ENCODE measurements at places on chromosomes 7 and 10.
A peak's percentile ranks its signal among the peaks of the same experiment; 100 is the strongest.

DNA sequence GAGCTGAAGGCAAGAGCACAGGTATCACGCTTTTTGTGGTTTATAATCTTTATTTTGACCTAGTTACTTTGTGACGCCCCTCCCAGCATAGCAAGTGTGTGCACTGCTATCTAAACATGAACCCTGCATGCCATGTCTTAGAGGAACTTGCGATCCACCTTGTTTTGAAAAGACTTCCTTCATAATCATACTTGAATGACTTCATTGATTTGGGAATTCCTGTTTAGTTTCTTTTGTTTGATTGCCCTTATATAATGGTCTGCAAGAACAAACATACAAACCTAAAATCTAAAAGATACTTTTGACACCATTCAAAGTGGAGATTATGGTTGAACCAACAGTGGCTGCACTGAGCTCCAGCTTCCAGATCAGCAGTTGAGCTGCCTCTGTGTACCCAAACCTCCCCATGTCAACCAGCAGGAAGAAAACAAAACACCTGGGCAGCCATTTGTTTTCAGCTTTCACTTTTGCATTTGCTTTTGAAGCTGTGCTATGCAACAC is 132.6 kb downstream of the CELF2 start:
- DNase-seq = no peak

GRCh38 chr7:47454069-47454973 is 127.6 kb downstream of the TNS3 start:
- no peak for DNase-seq

DNA sequence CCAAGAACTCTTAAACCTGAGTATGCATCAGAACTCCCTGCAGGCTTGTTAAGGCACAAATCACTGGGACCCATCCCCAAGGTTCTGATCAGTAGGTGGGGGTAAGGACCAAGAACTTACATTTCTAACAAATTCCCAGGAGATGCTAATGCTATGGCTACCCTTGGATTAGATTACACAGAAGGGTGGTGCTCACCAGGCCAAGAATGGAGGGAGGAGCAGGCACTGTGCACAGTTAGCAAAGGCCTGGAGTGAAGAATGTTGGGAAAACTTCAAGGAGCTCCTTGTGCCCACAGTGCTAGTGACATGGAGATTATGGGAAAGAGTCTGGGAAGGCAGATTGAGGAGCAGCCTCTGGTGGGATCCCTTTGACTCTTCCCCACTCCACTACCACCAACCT is 1.9 kb downstream of the PRSS2 start:
- DNase-seq = no peak

DNA sequence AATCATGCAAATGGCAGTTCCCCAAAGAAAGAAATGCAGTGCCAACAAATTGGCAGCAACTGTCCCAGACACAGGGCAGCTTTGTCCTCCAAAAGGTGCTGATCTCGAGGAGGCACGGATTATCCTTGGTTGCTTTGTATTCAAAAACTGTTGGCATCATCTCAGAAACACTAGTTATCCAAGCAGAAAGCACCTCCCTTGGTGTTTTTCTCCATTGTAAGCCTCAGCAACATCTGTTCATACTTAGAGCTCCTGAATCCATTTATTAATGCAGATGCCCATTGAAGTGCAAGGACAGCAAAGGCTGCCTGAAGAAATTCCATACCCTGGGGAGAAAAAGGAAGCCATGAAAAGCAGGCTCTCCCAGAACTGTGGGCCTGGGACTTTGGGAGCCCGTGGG is 1.1 kb upstream of the NPS start:
- no peak for DNase-seq

- no peak for DNase-seq
Measured at GRCh38 chr10:111221682-111222480, 145.1 kb downstream of the ADRA2A start.

- DNase-seq = peak; percentile 30
Measured at GRCh38 chr7:28933846-28934320, 24.2 kb downstream of the TRIL start.

- peak; percentile 57 for DNase-seq
Measured at GRCh38 chr7:117127585-117128168, 174.4 kb downstream of the ST7 start.

DNA sequence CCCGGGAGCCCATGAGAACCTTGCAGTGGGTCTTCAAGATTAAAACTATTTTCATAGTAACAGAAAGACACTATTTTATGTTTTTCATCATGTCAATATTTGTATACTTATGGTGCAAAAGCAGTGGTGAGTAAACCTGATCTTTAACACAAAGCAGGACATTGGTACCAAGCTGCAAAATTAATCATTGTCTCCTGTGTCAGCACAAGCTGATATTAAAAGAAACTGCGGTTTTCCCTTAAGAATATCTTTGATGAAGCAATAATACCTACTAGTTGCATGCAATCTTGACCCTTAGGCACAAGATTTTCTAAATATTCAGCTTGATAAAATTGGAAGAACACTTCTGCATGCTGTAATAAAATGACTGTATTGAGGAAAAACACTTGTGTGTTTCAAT is 121.7 kb downstream of the MDFIC start:
- no peak for DNase-seq

DNA sequence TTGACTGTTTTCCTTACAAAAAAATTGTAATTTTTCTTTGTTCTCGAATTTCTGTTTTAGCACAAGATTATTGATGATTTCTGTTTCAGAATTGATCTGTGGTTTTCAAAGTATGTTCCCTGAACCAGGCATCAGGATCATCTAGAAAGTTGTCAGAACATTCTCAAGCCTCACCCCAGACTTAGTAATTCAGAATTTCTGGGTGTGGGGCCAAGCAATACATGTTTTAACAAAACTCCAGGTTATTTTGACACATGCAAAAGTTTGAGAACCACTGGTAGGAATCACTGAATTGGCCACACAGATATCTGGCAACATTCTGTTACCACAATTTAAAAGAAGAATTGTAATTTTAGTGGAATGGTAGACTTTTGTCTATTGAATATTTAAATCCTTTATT is 1173.9 kb upstream of the LRRTM3 start:
- no peak for DNase-seq

GRCh38 chr10:28721318-28721951 is 44.1 kb downstream of the BAMBI start:
- no peak for DNase-seq

DNA sequence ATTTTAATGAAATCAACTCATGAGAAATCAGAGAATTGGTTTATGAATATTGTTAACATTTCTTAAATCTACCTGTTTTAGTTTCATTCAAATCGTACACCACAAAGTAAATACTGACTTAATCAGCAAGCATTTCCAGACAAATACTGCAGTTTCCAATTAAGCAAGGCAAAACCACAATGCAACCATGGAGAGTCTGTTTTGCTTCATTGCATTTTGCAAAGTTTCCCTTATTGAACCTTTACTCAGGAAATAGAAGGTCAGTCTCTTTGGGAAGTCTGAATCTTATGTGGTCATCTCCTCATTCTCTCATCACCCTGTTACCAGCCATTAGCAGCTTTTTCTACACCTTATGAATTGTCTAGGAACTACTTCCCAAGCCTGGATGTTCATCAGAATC is 400.5 kb downstream of the IPMK start:
- DNase-seq = peak; percentile 64

DNA sequence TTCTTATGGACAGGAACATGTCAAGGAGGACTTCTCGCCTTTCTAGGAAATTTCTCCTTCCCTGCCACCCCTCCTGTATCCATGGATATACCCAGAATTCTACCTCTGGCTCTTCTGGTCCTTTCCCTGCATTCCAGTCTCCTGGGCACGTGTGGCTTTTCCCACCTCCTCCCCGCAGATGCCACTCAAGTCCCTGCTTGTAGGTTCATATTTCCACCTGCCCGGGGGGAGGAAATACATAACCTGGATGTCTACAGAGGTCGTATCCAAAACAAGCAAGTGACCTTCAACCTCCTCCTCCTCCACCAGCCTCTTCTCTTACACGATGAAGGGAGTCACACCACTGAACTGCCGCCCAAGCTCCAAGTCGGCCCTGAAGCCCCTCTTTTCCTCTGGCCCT is 20.7 kb downstream of the FGFR2 start:
- no peak for DNase-seq

DNA sequence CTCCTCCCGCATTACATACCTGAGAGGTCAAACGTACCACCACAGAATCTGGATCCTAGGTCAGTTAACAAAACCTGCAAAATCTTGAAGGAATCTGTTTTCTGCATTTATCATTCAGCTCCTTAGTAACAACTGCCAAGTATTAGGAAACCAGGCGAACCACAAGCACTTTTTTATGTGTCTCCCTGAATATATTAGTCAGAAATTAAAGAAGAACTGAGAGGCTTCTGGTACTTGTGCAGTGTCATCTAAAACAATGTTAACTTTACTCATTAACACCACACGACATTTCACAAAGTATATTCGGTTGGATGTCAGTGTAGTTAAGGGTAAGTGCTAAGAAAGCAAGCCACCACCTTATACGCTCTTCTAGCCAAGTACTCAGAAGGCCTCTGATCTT is 2.5 kb downstream of the CCDC6 start:
- DNase-seq = no peak

- DNase-seq = no peak
Measured at GRCh38 chr10:103733045-103733419, 122.3 kb downstream of the SH3PXD2A start.

DNA sequence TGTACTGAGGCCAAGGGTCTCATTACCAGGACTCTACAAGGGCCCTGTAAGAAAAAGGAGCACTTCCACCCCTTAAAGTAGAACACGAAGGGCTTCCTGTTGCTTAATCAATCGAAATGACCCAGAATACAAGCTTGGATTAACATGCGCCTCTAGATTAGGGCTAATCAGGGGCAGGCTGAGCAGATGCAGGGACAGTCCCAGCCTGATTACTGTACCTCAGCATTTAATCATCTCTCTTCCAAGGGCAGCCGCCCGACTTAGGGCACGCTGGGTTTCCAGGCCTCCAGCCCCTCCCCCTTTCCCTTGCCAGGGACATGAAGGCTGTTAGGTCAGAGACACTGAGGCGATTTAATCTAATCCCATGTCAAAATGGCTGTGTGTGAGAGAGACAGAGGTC is 138.6 kb downstream of the NRF1 start:
- no peak for DNase-seq

DNA sequence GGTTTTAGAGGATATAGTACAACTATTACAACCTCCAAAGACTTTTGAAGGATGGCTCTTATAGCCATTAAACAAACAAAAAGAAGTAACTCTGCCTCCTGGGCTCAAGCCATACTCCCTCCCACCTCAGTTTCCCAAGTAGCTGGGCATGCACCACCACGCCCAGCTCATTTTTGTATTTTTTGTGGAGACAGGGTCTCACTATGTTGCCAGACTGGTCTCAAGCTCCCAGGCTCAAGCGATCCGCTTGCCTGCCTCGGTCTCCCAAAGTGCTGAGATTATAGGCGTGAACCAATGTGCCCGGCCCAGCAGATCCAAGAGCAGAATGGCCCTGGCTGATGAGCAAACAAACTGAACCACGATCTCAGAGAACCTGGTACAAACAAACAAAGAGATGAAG is 16.0 kb downstream of the NANOS1 start:
- no peak for DNase-seq

- no peak for DNase-seq
Measured at GRCh38 chr7:68348401-68348800, 1249.9 kb upstream of the AUTS2 start.

- DNase-seq = no peak
Measured at GRCh38 chr10:28686835-28687682, 9.7 kb downstream of the BAMBI start.

DNA sequence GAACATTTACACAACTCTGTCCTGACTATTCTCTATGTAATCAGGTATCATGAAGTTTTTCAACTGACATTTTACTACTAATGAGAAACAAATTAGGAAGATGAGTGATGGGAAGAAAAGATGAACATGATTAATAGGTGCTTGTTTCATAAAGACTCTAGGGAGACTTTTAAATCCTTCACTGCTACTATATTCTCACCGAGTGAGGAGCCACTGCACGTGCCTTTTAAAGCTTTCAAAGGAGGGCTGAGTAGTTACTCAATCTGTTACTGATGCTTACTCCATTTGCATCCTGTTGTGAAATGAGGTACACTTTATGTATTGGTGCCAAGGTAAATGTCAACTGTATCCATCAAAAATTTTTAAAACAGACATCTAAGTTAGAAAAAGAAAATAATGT is 1.3 kb upstream of the COMMD3 start:
- DNase-seq = no peak

DNA sequence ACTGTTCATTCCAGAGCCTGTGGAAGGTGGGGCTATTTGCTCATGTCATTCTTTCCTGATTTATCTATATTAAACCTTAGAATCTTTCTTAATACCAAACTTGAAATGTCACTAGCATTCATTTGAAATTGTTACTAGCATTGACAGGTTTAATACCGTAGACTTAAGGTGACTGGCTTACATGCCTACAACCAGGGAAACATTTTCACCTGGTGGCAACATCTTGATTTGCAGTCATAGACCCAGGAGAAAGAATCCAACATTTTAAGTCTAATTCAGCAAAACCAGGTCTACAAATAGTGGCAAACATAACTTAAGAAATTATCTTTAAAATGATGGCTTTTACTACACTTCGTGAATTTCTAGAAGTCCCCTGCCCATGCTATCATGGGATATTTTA is 353.7 kb downstream of the HTR7 start:
- no peak for DNase-seq

GRCh38 chr7:134729895-134730294 is 49.5 kb upstream of the CALD1 start:
- DNase-seq = no peak

DNA sequence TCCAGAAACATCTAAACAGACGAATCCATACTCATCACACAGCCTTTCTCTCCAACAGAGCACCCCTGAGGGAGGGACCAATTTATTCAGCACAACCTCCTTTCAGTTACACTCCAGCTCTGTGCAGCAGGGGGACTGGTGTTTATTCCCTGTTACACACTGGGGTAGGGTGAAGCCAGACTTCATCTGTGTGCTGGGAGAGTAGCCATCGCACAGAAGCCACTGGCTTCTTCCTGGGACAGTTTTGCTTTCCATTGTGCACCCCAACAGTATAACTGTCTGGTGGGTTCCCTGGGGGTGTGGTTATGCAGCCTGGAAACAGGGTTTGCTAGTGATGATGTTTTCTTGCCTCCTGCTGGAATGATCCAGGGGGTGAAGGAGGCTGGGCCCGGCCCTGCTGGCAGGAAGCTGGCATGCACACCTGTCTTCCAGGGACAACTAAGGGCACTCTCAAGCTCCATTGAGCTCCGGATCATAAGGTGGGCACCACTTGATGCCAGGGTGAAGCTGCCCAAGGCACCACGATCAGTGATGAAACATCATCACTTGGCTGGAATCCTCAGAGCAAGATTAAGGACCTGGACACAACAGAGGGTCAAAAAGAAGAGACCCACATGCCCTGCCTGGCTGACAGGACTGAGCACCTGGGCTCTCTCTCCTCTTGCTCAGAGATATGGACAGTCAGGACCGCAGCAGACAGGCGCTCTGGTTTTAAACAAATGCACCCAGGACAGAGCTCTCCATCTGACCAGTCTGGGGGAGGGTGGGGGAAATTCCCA is 293.2 kb downstream of the GRID1 start:
- no peak for DNase-seq

- DNase-seq = no peak
Measured at GRCh38 chr10:105605918-105606317, 964.8 kb downstream of the SORCS3 start.

- DNase-seq = no peak
Measured at GRCh38 chr7:18577096-18577771, 81.7 kb downstream of the HDAC9 start.
